Lung (tissue), 17 donors: ENCODE measurements at places on chromosomes 4 and X. TPM values are rescaled to one million over a fixed set of nuclear protein-coding genes. Genes with fewer than 3 reads are reported as not detected.

Gene CLDN34
- total RNA-seq = 0.34 TPM

Gene TEX13C
- not detected for total RNA-seq

Gene CSAG1
- not detected for total RNA-seq

Gene FAM114A1
- 70.0 TPM for total RNA-seq

Gene BTC
- 4.4 TPM for total RNA-seq

Gene TIMM17B
- 21.0 TPM for total RNA-seq

Gene SSX3
- not detected for total RNA-seq

Gene KLHL2
- 43.0 TPM for total RNA-seq

Gene GPR173
- 4.6 TPM for total RNA-seq

Gene WAS
- total RNA-seq = 8.1 TPM

Gene SLITRK2
- 1.2 TPM for total RNA-seq

Gene TAF7L
- total RNA-seq = 0.21 TPM

Gene DRP2
- 0.03 TPM for total RNA-seq

Gene POU3F4
- total RNA-seq = not detected

Gene ANKRD37
- 11.0 TPM for total RNA-seq

Gene RS1
- total RNA-seq = 0.40 TPM

Gene GPR50
- total RNA-seq = not detected

Gene HSFX4
- total RNA-seq = not detected

Gene RHOXF1
- not detected for total RNA-seq

Gene TMPRSS11D
- not detected for total RNA-seq

Gene SYTL5
- total RNA-seq = 8.4 TPM

Gene ENPP6
- 0.37 TPM for total RNA-seq

Gene PTPN13
- 95.0 TPM for total RNA-seq

Gene TEX13B
- not detected for total RNA-seq

Gene ADH1A
- total RNA-seq = 1.4 TPM

Gene SPP1
- 29.3 TPM for total RNA-seq

Gene FAM149A
- 14.4 TPM for total RNA-seq

Gene MAGEA1
- not detected for total RNA-seq

Gene TBCK
- total RNA-seq = 29.7 TPM

Gene LDB2
- 147 TPM for total RNA-seq

Gene PAGE1
- not detected for total RNA-seq
